Stimulated activated naive CD8-positive, alpha-beta T cell treated with anti-CD3 and anti-CD28 coated beads, Interleukin-15, Interleukin-2, amounts not matched to agents 100 U/mL and 50 U/mL, for 24 hours (primary cell): ENCODE measurements at places on chromosomes 4 and X.

- no peak for DNase-seq
These were observed 127.1 kb downstream of the PJA1 start for GRCh38 chrX:69038188-69038587.

- no peak for DNase-seq
These were observed 474.7 kb downstream of the PCDH7 start for GRCh38 chr4:31194823-31195222.

- DNase-seq = no peak
These were observed 218.6 kb upstream of the KCNIP4 start for GRCh38 chr4:22167201-22167600.

DNA sequence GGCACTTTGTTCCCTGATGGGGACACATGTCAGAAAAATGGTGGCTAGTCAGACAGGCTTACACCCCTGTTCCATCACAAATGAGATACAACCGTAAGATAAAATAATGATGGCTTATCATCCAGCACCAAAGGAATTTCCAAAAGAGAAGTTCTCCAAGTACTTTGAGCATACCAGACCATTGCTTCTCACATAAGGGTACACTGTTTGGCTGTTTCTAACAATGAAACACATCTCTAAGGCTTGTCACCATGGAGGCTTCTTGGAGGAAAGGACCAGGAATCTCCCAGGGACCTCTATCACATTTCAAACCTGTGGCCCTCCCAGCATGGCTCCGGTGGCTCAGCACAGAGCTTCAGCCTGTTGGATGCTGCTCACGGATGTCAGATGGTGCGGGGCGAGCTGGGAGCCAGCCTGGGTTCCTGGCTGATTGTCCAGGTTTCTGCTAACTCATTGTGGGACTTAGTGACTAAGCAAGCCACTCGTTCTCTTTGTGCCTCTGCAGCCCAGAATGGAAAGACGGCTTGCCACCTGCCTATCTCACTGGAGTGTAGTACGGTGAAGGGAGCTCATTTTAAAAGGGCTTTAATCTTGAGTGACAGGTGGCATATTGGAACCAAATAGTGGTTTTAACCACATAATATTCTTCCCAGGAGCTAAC is 54.5 kb downstream of the FHDC1 start:
- DNase-seq = no peak

GRCh38 chr4:173362666-173363065 is 8.1 kb upstream of the SAP30 start:
- DNase-seq = no peak

- no peak for DNase-seq
These were observed 30.1 kb downstream of the NEIL3 start for GRCh38 chr4:177339477-177340374.

GRCh38 chr4:81424816-81425755 is 46.6 kb downstream of the RASGEF1B start:
- no peak for DNase-seq
